Naive thymus-derived CD8-positive, alpha-beta T cell (primary cell): ENCODE measurements at places on chromosomes 16 and 17. TPM values are rescaled to one million over a fixed set of nuclear protein-coding genes. Genes with fewer than 3 reads are reported as not detected.

DNA sequence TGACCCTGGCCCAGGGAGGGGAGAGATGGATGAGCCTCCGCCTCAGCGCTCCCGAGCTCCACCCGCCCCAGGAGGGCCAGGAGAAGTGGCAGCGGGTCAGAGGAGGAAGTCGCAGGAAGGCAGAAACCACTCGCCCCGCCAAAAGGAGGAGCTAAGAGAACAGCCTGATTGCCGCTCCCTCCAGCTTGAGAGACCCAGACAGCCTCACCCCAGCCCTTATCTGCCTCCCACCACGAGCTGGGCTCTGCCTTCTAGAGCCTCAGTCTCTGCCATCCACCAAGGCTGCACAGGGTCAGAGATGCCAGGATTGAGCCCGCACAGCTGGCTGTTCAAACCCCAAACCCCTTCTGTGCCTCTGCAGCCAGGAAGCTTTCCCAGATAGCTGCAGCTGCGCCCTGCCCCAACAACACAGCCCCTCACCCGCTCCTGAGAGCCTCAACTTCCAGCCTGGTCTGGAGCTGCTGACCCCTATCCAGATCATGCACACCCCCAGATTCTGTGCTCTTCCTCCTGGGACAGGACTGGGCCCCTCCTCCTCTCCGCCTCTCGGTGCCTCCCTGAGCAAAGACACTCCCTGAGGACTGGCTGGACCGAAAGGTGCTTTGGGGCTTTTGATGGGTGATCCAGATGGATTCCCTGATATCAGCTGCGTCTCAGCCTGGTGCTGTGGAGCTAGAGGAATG is 1.0 kb upstream of the ATP2A3 start:
- H3K27ac ChIP-seq = peak overlapping the region; percentile 90
- peak; percentile 71 for DNase-seq
- peak overlapping the region; percentile 82 for H3K4me3 ChIP-seq
- peaks cover 7% of the 10 kb centered on the region for H3K36me3 ChIP-seq

GRCh38 chr17:76940738-76941350 is 72.6 kb downstream of the MGAT5B start:
- DNase-seq = no peak
- no peaks in the 10 kb centered on the region for H3K27me3 ChIP-seq
- H3K36me3 ChIP-seq = no peaks in the 10 kb centered on the region
- H3K4me3 ChIP-seq = no peak overlapping the region

DNA sequence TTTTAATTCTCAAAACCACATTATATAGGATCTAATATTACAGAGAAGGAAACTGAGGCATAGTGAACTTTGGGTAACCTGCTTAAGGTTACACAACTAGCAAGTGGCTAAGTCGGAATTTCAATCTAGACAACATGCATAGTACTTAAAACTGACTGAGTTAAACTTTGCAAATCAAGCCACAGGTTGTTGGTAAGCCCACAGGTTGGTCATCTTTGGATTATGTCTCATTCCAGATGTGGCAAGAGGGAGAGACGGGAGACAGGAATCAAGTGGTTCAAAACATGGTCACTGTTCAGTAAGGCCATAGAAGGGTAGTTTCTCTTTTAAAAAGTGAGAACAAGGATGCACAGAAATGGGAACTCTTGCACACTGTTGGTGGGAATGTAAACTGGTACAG is 57.1 kb downstream of the MYO1D start:
- no peak overlapping the region for H3K4me3 ChIP-seq
- H3K27me3 ChIP-seq = peaks cover 34% of the 10 kb centered on the region
- no peak overlapping the region for H3K27ac ChIP-seq
- no peak for DNase-seq

- no peak overlapping the region for H3K27ac ChIP-seq
- H3K36me3 ChIP-seq = peaks cover 22% of the 10 kb centered on the region
- peaks cover 16% of the 10 kb centered on the region for H3K4me1 ChIP-seq
These were observed 2.4 kb downstream of the TMEM101 start for GRCh38 chr17:44012391-44012790.

- DNase-seq = no peak
- H3K4me1 ChIP-seq = no peaks in the 10 kb centered on the region
- H3K36me3 ChIP-seq = no peaks in the 10 kb centered on the region
- no peak overlapping the region for H3K4me3 ChIP-seq
- H3K27me3 ChIP-seq = no peaks in the 10 kb centered on the region
These were observed 52.4 kb upstream of the NFAT5 start for GRCh38 chr16:69513180-69513966.

DNA sequence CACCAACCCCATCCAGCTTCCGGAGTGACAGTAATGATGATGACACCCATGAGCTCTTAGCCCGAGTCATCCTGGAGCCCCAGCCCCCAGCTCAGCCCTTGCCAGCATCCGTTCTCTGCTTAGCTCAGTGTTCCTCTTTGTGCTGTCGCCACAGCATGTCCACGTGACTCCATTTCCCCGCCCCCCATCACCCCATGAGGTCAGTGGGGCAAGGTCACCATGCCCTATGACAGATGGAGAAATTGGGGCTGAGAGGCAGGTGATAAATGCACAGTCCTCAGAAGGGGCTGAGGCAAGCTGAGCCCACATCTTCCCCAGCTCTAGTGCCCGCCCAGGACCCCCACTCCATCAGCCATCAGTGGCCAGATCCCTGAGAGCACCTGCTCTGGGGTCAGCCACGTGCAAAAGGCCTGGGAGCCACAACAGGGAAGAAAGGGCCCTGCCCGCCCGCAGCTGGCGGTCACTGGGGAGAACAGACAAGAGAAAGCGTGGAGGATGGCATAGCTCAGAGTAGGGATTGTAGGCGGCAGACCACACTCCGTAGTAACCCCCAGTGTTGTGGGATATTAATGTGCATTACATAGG is 17.1 kb downstream of the ITGB4 start:
- no peaks in the 10 kb centered on the region for H3K4me1 ChIP-seq
- DNase-seq = no peak
- no peak overlapping the region for H3K4me3 ChIP-seq
- no peak overlapping the region for H3K27ac ChIP-seq
- no peaks in the 10 kb centered on the region for H3K36me3 ChIP-seq

GRCh38 chr17:72438783-72439182 is 318.0 kb downstream of the SOX9 start:
- H3K4me1 ChIP-seq = no peaks in the 10 kb centered on the region
- H3K36me3 ChIP-seq = no peaks in the 10 kb centered on the region
- DNase-seq = no peak
- H3K27ac ChIP-seq = no peak overlapping the region

DNA sequence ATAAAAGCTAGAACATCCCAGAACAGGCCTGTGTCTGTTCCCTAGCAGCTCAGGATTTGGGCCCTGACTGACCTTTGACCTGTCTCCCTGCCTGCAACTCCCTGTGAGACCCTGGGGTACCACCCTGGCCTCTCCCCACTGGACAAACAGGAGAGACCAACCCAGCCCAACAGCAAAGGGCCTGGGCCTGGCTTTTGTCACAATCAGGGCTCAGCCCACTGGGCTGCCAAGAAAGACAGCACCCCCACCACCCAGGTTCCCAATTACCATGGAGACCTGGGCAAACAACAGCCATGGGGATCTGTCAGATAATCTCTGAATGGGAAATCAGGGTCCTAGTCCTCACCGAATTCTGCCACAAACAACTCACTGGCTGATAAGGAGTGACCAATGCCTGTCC is 11.1 kb downstream of the PLLP start:
- peaks cover 43% of the 10 kb centered on the region for H3K4me1 ChIP-seq
- H3K4me3 ChIP-seq = no peak overlapping the region
- no peaks in the 10 kb centered on the region for H3K36me3 ChIP-seq
- no peak for DNase-seq

DNA sequence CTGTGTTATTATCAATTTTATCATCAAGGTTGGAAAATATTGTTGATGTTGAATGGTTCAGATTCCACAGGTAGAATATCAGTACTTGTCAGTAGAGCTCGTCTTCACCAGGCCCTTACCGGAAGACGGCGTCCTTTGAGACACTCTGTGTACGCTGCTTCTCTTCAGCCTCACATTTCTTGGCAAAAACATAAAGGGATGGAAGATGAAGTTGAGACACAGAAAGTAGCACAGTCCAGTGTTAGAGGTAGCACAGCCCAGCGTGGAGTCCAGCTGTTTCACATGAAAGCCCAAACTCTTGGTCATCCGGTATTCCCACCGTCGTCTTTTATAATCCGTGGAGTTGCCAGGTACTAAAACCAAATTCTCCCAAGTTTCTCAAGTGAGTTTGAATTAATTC is 30.4 kb downstream of the ATP2C2 start:
- H3K36me3 ChIP-seq = no peaks in the 10 kb centered on the region
- H3K27me3 ChIP-seq = peaks cover 35% of the 10 kb centered on the region
- DNase-seq = no peak
- H3K4me3 ChIP-seq = no peak overlapping the region
- H3K27ac ChIP-seq = no peak overlapping the region

GRCh38 chr17:10089196-10089804 is 109.1 kb downstream of the GAS7 start:
- no peak overlapping the region for H3K4me3 ChIP-seq
- H3K27ac ChIP-seq = no peak overlapping the region
- peaks cover 22% of the 10 kb centered on the region for H3K4me1 ChIP-seq
- no peaks in the 10 kb centered on the region for H3K36me3 ChIP-seq

C17orf50 gene
- total RNA-seq = 0.38 TPM

CD7 gene
- 66.9 TPM for total RNA-seq

LRRC46 gene
- total RNA-seq = 0.29 TPM

QRICH2 gene
- 6.5 TPM for total RNA-seq

TP53TG3F gene
- total RNA-seq = not detected

KRTAP4-9 gene
- not detected for total RNA-seq

CLEC3A gene
- not detected for total RNA-seq

TBC1D26 gene
- not detected for total RNA-seq
